ENCODE measurements at places on chromosomes 4 and X.

DNA sequence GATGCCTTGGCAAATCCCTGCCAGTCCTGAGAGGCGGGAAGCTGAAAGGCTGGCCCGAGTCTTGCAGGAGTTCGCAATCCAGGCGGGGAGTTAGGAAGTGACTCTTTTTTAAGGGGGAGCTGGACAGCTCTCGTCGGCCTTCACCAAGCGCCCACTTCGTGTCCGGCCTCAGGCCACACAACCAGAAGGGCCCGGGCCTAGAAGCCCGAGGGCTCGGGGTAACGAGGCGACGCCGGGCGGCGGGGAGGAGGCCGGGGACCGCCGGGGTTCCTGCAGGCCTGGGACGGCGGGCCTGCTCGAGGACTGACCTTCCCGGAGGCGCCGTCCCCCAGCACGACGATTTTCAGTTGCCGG is 395 bp downstream of the RAB28 start:
- peak; percentile 67 for DNase-seq

GRCh38 chr4:186749611-186750281 is 26.1 kb upstream of the FAT1 start:
- peak; percentile 82 for DNase-seq

- DNase-seq, result peak; percentile 59
Observed at GRCh38 chr4:115489279-115489678, 375.9 kb upstream of the NDST4 start.

GRCh38 chrX:20383477-20383876 is 116.8 kb upstream of the RPS6KA3 start:
- peak; percentile 71 for DNase-seq

- no peak for DNase-seq
Observed at GRCh38 chr4:125649452-125649851, 334.7 kb downstream of the FAT4 start.

- DNase-seq, result peak; percentile 18
Observed at GRCh38 chr4:104491481-104492182, 3.1 kb downstream of the CXXC4 start.

DNA sequence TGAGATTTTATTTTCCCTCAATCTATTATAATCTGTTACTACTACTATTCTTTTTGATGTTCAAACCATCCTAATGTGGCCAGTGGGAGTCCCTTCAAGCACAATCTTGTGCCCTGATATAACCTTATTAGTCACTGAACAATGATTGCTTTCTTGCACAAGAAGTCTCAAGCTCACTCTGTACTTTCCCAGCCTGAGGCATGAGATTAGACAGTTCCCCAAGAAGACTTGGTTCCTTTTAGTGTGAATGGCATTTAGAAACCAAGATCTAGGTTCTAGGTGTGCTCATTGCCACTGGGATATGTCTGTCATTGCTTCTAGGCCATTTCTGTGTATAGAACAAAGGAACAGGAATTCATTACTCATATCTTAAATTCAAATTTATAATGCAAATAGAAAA is 28.0 kb upstream of the RBM41 start:
- DNase-seq, result no peak

- DNase-seq, result peak; percentile 3
Observed at GRCh38 chrX:7552760-7553159, 290.2 kb upstream of the VCX start.

DNA sequence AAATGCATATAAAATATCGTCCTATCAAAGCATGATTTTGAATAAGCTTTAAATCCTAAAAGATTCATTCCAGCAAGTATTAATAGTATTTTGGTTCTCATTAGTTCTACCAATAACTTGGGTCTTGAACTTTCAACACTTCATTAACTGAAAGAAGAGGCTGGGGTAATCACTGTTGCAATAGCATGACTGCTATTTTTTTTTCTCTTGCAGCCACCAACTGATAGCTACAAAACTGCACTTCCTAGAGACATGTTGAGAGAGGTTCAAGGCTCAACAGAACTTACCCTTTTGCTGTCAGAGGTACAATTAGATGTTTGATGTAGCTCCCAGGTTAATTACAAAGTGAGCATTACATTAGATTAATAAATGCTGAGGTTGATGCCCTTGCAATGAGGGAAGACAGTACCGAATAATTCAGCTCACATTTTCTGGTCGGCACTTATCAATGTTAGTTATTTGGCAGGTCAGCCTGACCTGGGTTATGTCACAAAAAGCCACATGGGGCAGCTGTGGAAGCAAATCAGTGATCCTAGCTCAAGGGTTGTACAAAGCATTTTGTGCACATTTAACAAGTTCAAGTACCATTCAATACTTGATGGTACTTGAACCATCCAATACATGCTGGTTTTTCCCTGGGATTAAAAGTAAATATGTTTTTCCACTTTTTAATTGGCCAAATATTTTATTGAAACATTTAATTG is 29.9 kb upstream of the TET2 start:
- no peak for DNase-seq

DNA sequence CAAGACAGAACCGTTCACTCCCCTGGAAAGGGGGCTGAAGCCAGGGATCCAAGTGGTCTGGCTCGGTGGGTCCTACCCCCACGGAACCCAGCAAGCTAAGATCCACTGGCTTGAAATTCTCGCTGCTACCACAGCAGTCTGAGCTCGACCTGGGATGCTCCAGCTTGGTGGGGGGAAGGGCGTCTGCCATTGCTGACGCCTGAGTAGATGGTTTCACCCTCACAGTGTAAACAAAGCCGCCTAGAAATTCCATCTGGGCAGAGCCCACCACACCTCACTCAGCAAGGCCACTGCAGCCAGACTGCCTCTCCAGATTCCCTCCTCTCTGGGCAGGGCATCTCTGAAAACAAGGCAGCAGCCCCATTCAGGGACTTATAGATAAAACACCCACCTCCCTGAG is 13.4 kb upstream of the PBDC1 start:
- no peak for DNase-seq

DNA sequence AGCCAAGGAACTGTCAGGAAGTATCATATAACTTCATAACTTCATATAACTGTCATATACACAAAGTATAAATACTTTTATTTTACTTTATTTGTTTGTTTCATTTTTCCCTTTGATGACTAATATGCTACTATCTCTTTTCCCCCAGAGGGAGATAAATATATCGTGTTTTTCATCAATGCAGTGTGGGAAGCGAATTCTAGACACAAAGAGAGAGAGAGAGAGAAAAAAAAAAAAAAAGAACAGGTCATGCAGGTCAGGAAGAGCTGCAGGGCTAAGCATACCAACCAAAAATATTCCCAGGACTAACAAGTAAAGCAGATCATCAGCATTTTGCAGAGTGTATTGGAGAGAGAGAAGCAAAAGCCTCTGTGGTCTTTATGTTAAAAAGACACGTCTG is 1849.2 kb downstream of the STIM2 start:
- DNase-seq, result peak; percentile 2

Data from myocyte (in vitro differentiated cells).